Activated CD4-positive, alpha-beta T cell treated with anti-CD3 and anti-CD28 coated beads, Interleukin-2, amount 10 ng/mL, durations not matched to agents 24 days and 14 days (primary cell): ENCODE measurements at places on chromosomes 11 and 22.

- peak overlapping the region; percentile 94 for H3K4me3 ChIP-seq
- H3K27me3 ChIP-seq, result no peaks in the 10 kb centered on the region
- H3K27ac ChIP-seq, result peak overlapping the region; percentile 81
- peaks cover 30% of the 10 kb centered on the region for H3K4me1 ChIP-seq
- H3K36me3 ChIP-seq, result peaks cover 12% of the 10 kb centered on the region
Observed at GRCh38 chr11:73375830-73376159, 404 bp upstream of the RELT start.

DNA sequence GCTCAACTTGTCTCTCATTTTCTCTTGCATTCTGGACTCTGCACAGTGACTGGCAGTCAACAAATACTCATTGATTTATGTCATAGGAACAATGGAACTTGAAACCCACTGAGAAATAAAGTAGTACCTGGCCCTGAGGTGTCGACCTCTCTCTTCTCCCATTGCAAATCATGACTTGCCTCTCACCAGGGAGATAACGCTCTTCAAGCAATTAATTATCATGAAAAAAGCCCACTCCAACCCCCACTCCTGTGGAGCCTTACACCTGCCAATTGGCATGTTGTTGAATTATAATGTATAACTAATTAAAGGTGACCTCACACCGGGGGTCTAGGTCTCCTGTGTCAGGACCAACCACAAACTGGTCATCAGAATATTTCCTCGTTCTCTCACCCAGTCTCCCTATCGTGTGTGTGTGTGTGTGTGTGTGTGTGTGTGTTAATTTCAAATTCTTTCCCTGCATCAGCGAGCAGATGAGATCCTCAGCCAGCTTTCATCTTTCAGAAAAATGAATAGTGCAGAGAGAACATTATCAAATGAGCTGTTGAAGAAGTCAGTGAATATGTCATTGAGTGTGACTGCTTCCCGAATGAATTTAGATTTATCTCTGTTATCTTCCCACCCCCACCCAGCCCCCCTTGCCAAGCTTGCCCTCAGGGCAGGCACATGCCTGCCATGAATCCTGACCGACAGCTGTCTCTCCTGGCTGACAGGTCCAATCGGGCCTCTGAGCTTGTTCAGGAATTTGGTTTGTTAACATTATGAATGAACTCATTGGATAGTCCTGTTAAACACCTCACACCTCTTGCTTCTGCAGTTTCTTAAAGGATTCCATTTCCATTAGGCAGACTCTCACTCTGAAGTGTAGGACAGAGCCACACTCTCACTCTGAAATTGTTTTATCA, 357.4 kb downstream of the INSC start:
- no peak overlapping the region for H3K27ac ChIP-seq
- H3K27me3 ChIP-seq, result no peaks in the 10 kb centered on the region
- DNase-seq, result no peak
- H3K4me3 ChIP-seq, result no peak overlapping the region
- H3K36me3 ChIP-seq, result no peaks in the 10 kb centered on the region

DNA sequence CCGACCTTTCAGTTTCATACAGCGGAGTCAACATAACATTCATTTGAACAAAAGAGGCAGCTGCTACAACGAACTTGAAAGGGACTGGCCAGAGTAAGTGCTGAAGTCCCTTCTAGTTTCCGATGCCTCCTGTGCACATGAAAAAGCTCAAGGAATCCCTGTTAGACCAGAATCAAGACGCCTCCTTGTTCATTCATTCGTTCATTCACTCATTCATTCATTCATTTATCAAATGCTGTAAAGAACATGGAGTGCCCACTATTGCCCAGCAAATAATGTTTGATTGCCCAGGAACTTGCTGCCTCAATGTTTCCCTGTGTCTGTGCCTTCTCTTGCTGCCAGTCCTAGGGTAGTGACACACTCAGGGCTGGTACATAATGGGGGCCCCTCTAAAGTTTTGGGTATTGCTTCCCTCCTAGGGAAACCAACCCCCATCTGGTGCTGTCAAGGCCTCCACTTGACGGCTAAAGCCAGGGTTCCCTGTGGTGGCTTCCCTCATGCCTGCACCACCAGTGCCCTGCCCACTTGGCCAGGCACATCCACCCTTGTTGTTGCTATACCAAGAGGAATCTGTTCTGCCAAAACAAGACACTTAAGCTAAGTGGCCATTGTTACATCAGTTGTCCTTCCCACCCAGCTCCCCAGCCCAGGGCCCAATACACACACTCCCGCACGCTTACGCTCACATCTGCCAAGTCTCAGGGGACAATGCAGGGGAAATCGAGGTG, 3.8 kb downstream of the TMPRSS13 start:
- DNase-seq, result no peak
- peaks cover 7% of the 10 kb centered on the region for H3K27me3 ChIP-seq
- H3K27ac ChIP-seq, result no peak overlapping the region
- no peak overlapping the region for H3K4me3 ChIP-seq
- peaks cover 18% of the 10 kb centered on the region for H3K4me1 ChIP-seq

- no peak for DNase-seq
- no peak overlapping the region for H3K4me3 ChIP-seq
- H3K27me3 ChIP-seq, result peaks cover 5% of the 10 kb centered on the region
- no peaks in the 10 kb centered on the region for H3K4me1 ChIP-seq
- H3K27ac ChIP-seq, result no peak overlapping the region
Observed at GRCh38 chr11:2093575-2094353, 45.4 kb downstream of the IGF2 start.

DNA sequence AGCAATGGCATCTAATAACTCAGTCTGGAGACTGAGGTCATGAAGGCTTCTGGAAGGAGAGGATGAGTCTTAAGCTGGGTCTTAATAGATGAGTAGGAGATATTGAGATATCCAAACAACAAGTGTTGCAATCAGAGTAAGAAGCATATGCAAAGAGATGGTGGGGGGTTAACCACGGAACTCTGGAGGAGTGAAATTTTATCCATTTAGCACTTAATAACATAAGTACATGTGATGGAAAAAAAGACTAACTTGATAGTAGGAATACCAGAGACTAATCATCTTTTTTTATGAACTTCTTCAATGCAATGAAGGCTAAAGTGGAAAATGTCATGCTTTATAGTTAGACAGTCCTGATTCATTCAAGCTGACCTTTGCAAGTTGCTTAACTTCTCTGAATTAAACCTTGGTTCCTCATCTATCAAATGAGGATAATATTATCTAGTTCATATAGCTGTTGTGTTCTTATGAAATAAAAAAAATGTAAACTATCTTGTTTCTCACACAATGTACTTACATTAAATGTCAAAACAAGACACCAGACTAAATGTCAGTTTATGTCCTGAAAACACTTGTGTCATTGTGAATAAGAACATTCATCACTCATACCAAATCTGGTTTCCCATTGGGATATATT, 403.1 kb upstream of the CCDC90B start:
- no peak for DNase-seq
- no peaks in the 10 kb centered on the region for H3K4me1 ChIP-seq
- H3K27ac ChIP-seq, result no peak overlapping the region
- H3K36me3 ChIP-seq, result no peaks in the 10 kb centered on the region
- H3K27me3 ChIP-seq, result no peaks in the 10 kb centered on the region

DNA sequence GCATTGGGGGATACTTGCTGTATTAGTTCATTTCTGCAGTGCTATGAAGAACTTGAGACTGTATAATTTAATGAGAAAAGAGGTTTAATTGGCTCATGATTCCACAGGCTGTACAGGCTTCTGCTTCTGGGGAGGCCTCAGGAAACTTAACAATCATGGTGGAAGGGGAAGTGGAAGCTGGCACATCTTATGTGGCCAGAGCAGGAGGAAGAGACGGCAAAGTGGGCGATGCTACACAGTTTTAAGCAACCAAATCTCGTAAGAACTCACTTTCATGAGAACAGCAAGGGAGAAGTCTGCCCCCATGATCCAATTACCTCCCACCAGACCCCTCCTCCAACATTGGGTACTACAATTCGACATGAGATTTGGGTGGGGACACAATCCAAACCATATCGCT, 55.1 kb downstream of the TMPRSS5 start:
- no peaks in the 10 kb centered on the region for H3K36me3 ChIP-seq
- no peak overlapping the region for H3K27ac ChIP-seq
- H3K4me1 ChIP-seq, result no peaks in the 10 kb centered on the region
- H3K27me3 ChIP-seq, result peaks cover 1% of the 10 kb centered on the region
- DNase-seq, result no peak

- H3K4me1 ChIP-seq, result no peaks in the 10 kb centered on the region
- no peaks in the 10 kb centered on the region for H3K27me3 ChIP-seq
- H3K4me3 ChIP-seq, result no peak overlapping the region
- peak; percentile 63 for DNase-seq
Observed at GRCh38 chr22:32904044-32904443, 102.5 kb downstream of the TIMP3 start.

DNA sequence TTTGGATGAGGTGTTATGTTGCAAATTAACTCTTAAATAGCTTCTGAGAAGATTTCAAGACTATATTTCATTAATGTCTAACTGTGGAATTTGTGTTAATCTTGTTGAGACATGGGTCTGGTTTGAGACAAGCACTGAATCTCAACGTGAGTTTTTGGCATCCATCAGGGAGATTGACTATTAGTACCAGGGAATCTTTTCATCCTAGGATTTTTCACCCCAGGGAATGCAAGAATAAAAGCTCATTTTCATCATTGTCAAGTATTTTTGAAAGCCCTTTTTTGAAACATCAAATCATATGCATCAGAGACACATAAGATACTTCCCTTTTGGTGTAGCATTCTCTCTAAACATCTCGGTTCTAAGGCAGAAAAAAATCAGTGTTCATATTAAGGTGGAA, 19.5 kb downstream of the OR5T2 start:
- no peak for DNase-seq
- H3K36me3 ChIP-seq, result no peaks in the 10 kb centered on the region
- H3K27me3 ChIP-seq, result no peaks in the 10 kb centered on the region
- H3K27ac ChIP-seq, result no peak overlapping the region

- H3K4me1 ChIP-seq, result no peaks in the 10 kb centered on the region
- H3K27me3 ChIP-seq, result no peaks in the 10 kb centered on the region
- no peak for DNase-seq
- H3K36me3 ChIP-seq, result no peaks in the 10 kb centered on the region
Observed at GRCh38 chr11:80118073-80118472, 677.2 kb upstream of the TENM4 start.

- no peak for DNase-seq
- H3K4me3 ChIP-seq, result no peak overlapping the region
- no peaks in the 10 kb centered on the region for H3K36me3 ChIP-seq
- H3K4me1 ChIP-seq, result no peaks in the 10 kb centered on the region
- peaks cover 8% of the 10 kb centered on the region for H3K27me3 ChIP-seq
Observed at GRCh38 chr11:5847711-5848110, 6.0 kb upstream of the OR52E6 start.

DNA sequence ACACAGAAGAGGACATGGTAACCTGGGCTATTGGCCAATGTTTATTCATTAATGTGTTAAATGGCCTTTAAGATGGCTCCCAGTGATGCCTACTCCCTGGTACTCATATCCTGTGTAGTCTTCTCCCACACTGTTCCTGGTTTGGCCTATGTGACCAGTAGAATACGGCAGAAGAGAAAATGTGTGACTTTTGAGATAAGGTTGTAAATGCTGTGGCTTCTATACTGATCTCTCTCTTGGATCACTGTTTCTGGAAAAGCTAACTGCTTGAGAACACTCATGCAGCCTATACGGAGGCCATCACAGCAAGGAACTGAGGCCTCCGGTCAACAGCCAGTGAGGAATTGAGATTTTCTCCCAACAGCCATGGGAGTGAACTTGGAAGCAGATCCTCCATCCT, 24.1 kb downstream of the MAML2 start:
- H3K4me3 ChIP-seq, result no peak overlapping the region
- peaks cover 38% of the 10 kb centered on the region for H3K4me1 ChIP-seq
- no peaks in the 10 kb centered on the region for H3K27me3 ChIP-seq
- H3K27ac ChIP-seq, result no peak overlapping the region
- peaks cover 53% of the 10 kb centered on the region for H3K36me3 ChIP-seq
- no peak for DNase-seq

DNA sequence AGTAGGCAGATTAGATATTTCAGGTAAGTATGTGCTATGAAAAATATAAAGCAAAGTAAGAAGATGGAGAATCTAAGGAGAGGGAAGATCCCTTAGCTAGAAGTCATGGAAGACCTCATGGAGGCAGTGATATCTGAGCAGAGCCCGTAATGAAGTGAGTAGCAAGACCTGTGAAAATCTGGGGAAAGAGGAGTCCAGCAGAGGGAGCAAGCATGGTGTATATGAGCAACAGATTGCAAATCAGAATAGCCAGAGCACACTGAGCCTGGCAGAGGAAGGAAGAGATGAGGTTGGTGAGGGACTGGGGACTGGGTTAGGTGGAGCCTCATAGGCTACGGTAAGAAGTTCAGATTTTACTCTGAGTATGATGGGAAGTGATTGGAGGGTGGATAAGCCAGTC, 9.4 kb downstream of the LHFPL7 start:
- H3K36me3 ChIP-seq, result no peaks in the 10 kb centered on the region
- no peaks in the 10 kb centered on the region for H3K4me1 ChIP-seq
- H3K27me3 ChIP-seq, result peaks cover 4% of the 10 kb centered on the region
- no peak overlapping the region for H3K27ac ChIP-seq
- H3K4me3 ChIP-seq, result no peak overlapping the region
- peak; percentile 66 for DNase-seq

DNA sequence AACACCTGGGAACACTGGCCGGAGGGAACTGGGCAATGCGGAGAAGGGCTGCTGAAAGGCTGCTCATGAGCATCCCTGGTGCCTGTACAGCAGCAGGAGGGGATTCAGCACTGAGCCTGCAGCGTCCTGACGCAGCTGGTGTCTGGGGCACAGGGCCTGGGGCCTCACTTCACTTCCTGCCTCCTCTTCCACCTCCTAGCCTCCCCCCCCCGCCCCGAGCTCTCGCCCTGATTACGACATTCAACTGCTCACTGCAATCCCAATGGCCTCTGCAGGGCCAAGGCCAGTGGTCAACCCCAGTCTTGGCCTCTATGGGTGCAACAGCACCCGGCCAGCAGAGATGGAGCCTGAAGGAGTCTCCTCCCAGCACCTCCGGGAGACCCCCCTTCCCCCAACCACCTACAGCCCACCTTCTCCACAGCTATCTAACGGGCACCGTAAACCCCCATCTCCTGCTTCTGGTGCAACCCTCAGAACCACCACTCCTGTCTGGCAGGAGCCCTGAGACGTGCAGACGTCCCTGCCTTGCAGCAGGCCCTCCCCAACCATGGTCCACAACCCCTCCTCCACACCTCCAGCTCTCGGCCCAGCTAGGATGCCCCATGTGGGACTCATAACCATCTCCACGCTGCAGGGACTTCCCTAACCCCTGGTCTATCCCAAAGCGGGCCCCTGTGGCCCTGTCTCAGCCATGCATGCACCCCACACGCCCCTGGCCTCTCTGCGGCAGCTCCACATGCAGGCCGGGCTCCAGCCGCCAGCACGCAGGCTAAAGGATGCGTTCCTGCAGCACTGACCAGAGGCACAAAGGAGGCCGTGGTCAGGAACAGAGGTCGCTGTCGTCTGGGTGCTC, 38.2 kb downstream of the BRD1 start:
- H3K4me1 ChIP-seq, result peaks cover 51% of the 10 kb centered on the region
- peak overlapping the region; percentile 71 for H3K4me3 ChIP-seq
- no peaks in the 10 kb centered on the region for H3K27me3 ChIP-seq
- peaks cover 47% of the 10 kb centered on the region for H3K36me3 ChIP-seq
- DNase-seq, result peak; percentile 72

GRCh38 chr11:90747057-90747456, 524.2 kb upstream of the CHORDC1 start:
- no peaks in the 10 kb centered on the region for H3K27me3 ChIP-seq
- H3K4me3 ChIP-seq, result no peak overlapping the region
- H3K36me3 ChIP-seq, result no peaks in the 10 kb centered on the region
- no peaks in the 10 kb centered on the region for H3K4me1 ChIP-seq
- no peak for DNase-seq
